ENCODE measurements at places on chromosomes 1 and 21.

DNA sequence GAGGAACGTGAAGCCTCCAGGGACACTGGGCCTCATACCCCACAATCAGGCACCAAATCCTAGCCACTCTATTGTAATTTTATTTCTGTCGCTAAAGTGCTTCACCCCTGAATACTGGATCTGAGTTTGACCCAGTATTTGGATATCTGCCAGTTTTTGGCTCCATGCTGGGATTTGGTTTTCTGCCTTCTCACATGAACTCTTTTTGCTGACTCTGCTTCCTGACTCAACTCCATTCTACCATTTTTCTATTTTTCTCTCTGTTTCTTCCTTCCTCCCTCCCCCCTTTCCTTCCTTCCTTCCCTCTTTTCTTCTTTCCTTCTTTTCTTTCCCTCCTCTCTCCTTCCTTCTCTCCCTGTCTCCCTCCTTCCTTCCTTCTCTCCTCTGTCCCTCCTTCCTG, 151.3 kb upstream of the GJB5 start:
- no peak for DNase-seq

- no peak for DNase-seq
Measured at GRCh38 chr1:157307491-157307890, 169.3 kb upstream of the ETV3 start.

DNA sequence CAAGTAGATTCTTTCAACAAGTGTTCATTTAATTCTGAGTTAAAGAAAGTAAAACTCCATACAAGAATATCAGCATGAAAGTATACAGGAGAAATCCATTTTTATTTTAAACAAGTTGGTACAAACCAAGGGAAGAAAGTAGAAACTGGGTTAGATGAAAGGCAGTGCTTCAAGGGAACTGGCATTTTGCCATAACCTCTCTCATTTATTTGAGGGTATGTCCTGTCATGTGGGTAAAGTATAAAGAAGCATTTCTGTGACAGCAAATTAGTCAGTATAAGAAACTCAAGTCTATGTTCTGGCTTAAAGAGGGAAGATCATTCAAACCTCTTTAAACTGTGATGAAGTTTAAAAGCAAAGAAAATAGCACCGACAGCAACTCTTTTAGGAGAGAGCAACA, 32.0 kb downstream of the OLFM3 start:
- DNase-seq: no peak

DNA sequence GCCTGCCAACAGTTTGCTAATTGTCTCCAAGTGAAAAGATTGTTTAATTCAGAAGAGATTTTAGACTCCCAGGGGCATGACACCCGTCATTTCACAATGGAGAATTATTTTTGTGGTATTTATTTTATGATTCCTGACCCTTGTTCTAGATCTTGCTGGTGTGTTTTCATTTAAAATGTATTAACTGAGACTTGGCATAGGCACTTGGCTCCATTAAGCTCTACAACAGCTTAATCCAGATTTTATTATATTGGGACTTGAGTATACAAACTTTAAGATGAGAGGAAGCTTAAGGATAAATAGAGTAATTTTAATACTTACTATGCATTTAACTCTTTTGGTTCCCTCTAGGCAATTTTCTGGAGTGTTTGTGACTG, 101.3 kb upstream of the KCNE2 start:
- DNase-seq: no peak

GRCh38 chr1:151720125-151720524, 1.2 kb upstream of the RIIAD1 start:
- DNase-seq: no peak
